Effector CD4-positive, alpha-beta T cell (primary cell): ENCODE measurements at places on chromosomes 2 and 18.

DNA sequence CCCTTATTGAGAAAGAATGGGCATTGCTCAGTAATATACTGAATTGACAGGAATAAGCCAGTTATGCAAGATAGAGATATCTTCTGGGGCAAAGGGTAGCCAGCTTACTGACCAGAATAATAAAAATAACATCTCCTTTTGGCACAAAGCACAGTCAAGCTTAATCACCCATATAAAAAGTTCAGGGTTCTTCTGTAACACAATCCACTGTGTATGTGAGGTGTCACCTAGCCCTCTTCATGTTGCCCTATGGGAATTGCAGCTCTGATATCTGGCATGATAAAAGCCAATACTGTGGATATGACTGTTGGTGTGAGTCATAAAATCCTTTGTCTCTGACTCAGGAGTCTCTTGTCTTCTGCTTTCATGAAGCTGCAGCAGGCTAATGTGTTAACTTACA lies 90.8 kb downstream of the DSEL start:
- no peak for DNase-seq

- no peak for DNase-seq
Observed at GRCh38 chr2:138356178-138356577, 145.4 kb upstream of the SPOPL start.

- DNase-seq = no peak
Observed at GRCh38 chr2:1931003-1931914, 186.9 kb upstream of the PXDN start.

GRCh38 chr2:6337472-6337820 lies 528.3 kb downstream of the CMPK2 start:
- DNase-seq = no peak

DNA sequence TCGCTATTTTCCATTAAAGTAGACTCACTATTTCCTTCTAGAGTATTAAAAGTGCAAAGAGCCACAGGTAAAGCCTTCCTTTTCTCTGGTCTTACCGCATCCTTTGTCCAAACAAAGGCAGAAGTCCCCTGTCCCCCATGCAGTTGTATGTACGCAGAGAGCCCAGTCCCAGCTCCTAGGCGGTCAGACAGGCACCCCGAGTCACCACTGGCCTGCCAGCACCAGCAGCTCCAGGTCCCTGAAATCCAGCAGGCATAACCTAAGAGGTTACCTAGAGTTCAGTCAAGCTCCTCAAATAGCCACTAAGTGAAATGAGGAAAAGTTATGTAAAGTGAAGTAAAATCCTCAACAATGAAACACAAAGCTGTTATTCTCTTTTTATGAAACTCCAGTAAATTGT lies 60.4 kb upstream of the TWIST2 start:
- DNase-seq = no peak

GRCh38 chr2:191917967-191918651 lies 71.2 kb upstream of the CAVIN2 start:
- DNase-seq = no peak

DNA sequence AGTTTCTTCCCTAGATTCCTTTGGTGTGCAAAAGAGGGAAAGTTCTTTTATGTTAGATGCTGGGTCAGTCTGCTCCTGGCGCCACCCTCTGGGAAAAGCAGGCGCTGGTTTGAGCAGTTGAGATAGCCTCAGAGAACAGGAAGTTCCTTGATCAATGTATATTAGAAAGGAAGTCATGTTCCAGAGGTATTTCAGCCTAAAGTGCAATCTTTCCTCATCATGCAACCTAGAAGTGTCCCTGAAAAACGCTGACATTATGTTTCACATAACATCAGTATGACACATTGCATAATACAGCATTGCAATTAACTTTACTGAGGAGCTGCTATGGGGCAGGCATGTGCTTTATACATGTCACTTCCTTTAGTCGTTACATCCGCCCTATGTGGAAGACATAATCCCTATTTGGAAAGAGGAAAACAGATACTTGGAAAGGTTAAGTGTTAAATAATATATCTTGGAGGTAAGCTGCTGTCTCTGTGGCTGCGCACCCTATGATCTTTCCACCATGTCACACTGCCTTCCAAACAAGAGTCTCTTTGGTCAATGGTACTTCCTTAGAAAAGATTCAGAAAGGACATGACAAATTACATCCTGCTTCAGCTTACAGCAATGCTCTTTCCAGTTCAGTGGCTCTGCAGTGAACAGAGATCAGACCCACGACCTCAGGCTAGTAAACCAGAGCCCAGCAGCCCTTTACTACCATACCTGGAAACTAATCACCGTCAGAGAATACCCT lies 369.7 kb downstream of the RAD51AP2 start:
- DNase-seq = no peak

- no peak for DNase-seq
Observed at GRCh38 chr2:191083540-191083939, 67.3 kb downstream of the STAT4 start.

DNA sequence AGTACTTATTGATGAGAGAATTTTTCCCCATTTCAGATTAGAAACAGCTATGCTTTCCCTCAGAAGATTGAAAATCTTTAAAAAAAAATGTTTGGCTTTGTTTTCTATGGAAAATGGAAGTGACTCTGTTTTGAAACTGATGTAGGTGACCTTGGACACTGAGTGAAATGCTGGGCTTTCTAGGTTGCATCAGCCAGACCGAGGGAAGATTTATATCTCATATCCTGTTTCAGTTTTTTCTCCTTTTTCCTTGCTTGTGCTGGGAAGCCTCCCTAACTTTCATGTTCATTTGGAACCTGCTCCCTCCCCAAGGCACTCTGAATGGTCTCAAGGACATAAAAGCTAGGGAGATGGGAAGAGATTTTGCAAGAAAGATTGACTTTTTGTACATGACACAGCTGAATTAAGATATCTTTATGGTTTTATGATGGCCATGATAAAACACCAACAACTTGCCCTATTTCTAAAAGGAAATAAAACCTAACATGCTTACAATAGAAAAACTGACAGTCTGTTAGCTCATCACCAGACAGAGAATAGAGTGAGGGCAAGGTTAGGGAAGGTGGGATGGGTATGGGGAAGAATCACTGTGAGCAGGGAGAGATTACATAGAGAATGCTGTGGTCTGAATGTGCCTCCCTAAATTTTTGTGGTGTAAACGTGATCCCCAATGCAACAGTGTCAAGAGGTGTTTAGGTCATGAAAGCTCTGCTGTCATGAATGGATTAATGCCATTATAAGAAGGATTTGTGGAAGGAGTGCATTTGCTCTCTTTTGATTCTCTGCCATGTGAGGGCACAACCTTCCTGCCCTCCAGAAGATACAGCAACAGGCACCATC lies 249.7 kb downstream of the TPGS2 start:
- no peak for DNase-seq

- no peak for DNase-seq
Observed at GRCh38 chr2:45559436-45559835, 51.6 kb downstream of the SRBD1 start.
